ENCODE measurements at places on chromosomes 16 and 17. TPM values are rescaled to one million over a fixed set of nuclear protein-coding genes. Genes with fewer than 3 reads are reported as not detected.

The MYH13 gene
- total RNA-seq: not detected

The KCTD2 gene
- total RNA-seq: 20.5 TPM

The LITAFD gene
- not detected for total RNA-seq

The NEURL4 gene
- total RNA-seq: 6.4 TPM

The PTGES3L gene
- not detected for total RNA-seq

The SOX15 gene
- 0.20 TPM for total RNA-seq

The EDC4 gene
- 18.2 TPM for total RNA-seq

The ADAT1 gene
- 28.8 TPM for total RNA-seq

The CRHR1 gene
- total RNA-seq: not detected

The KRTAP4-3 gene
- not detected for total RNA-seq

The ZFP3 gene
- 2.2 TPM for total RNA-seq

The CD300H gene
- total RNA-seq: not detected

The ALOX15 gene
- not detected for total RNA-seq

The TP53TG3B gene
- total RNA-seq: not detected

The SPATA33 gene
- 2.0 TPM for total RNA-seq

The PRSS53 gene
- total RNA-seq: 1.2 TPM

The TP53TG3 gene
- not detected for total RNA-seq

The P2RX1 gene
- not detected for total RNA-seq

The TBC1D16 gene
- total RNA-seq: 56.9 TPM

The CMTM4 gene
- 11.0 TPM for total RNA-seq

The KCNJ16 gene
- total RNA-seq: not detected

The KRT12 gene
- total RNA-seq: not detected

The KRTAP9-9 gene
- total RNA-seq: not detected

The RHBDL3 gene
- 0.12 TPM for total RNA-seq
